Right lobe of liver (tissue), 6 donors: ENCODE measurements at places on chromosomes 1 and 21. TPM values are rescaled to one million over a fixed set of nuclear protein-coding genes. Genes with fewer than 3 reads are reported as not detected.

Gene LCE3E
- total RNA-seq, result not detected

Gene HSPA6
- 2.8 TPM for total RNA-seq

Gene MYBPH
- not detected for total RNA-seq

Gene EXO1
- total RNA-seq, result 0.29 TPM

Gene RPS6KA1
- 16.5 TPM for total RNA-seq

Gene TLR5
- total RNA-seq, result 2.6 TPM

Gene PLEKHN1
- total RNA-seq, result 2.4 TPM

Gene LELP1
- total RNA-seq, result not detected

Gene EXTL1
- 0.06 TPM for total RNA-seq

Gene OR10J1
- not detected for total RNA-seq

Gene PLA2G2A
- total RNA-seq, result 164 TPM

Gene CD48
- 1.5 TPM for total RNA-seq

Gene OR2L8
- total RNA-seq, result not detected

Gene PLEKHG5
- total RNA-seq, result 1.8 TPM

Gene IGSF21
- 2.0 TPM for total RNA-seq

Gene NECTIN4
- not detected for total RNA-seq

Gene OR2L3
- total RNA-seq, result not detected

Gene OR2T35
- total RNA-seq, result not detected

Gene CD1E
- not detected for total RNA-seq

Gene AIRE
- total RNA-seq, result not detected

Gene MYCBP
- 6.0 TPM for total RNA-seq

Gene ANKRD35
- 1.2 TPM for total RNA-seq

Gene ZNF697
- 3.3 TPM for total RNA-seq

Gene CRB1
- total RNA-seq, result not detected

Gene INPP5B
- total RNA-seq, result 12.3 TPM

Gene CD160
- total RNA-seq, result 1.1 TPM

Gene SEC16B
- total RNA-seq, result 44.4 TPM

Gene PPIAL4G
- not detected for total RNA-seq

Gene F13B
- 46.0 TPM for total RNA-seq

Gene PEA15
- total RNA-seq, result 18.1 TPM

Gene S1PR1
- 14.8 TPM for total RNA-seq
